Muscle of leg (tissue), 16 donors: ENCODE measurements at places on chromosomes 1 and 21. TPM values are rescaled to one million over a fixed set of nuclear protein-coding genes. Genes with fewer than 3 reads are reported as not detected.
A peak's percentile ranks its signal among the peaks of the same experiment; 100 is the strongest.

Gene TMEM82
- total RNA-seq, result not detected

- H3K4me1 ChIP-seq, result peaks cover 42% of the 10 kb centered on the region
- H3K4me3 ChIP-seq, result no peak overlapping the region
- no peaks in the 10 kb centered on the region for H3K36me3 ChIP-seq
- DNase-seq, result peak; percentile 63
- peak overlapping the region; percentile 47 for H3K27ac ChIP-seq
Observed at GRCh38 chr1:26999440-26999987, 6.0 kb downstream of the TRNP1 start.

DNA sequence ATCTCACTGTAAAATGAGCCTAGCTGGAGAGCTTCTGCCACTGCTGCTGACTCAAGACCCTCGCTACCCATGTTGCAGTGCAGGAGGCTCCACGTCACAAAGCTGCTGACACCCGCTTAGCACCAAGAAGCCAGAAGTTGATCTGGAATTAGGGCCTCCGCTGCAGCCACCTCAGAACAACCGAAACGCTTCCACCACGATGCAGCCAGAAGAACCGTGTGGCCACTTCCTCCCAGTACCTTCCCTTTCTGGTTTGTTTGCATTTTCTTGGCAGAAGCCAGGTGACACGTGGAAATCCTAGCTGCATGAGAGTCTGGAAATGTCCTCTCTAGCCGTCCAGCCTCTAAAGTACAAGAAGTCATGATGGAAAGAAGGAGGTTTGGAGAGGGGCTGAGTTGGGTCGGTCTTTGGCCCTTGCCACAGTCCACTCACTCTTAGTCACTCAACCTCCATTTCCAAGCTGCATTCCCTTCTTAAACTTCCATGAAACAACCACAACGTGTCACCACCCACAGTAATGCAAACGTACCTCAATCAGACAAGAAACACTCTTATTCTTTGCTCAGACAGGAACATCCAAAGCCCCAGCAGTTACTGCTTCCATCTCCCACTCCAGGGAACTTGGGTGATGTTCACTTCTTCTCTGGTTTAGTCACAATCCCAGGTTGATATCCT lies 10.0 kb upstream of the CDA start:
- H3K4me1 ChIP-seq, result no peaks in the 10 kb centered on the region
- H3K4me3 ChIP-seq, result no peak overlapping the region
- no peak overlapping the region for H3K27ac ChIP-seq
- H3K36me3 ChIP-seq, result no peaks in the 10 kb centered on the region

Gene DCST1
- not detected for total RNA-seq

DNA sequence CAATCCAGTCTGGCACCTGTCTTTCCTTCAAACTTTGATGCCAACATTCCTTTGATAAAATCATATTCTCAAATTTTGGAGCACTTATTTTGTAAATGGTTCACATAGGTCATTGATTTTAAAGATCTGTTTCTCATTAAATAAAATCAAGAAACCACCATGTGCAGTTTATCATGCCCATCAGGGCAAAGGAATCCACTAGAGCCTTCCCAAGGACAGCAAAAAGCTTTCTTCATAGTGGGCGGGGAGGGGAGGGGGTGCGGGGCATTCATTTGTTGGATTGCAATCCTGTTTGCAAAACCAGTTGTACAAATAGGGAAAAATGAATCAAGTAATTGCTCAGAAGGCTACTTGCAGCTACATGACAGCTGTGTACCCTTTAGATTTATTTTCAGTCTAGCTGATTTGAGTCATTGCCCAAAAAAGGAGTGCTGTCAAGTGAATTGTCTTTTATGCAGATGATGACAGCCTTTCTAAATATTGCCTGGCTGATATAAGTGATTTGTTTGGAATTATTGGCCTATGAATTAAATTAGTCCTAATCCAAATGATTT lies 23.0 kb downstream of the LRRC8B start:
- H3K4me3 ChIP-seq, result no peak overlapping the region
- H3K36me3 ChIP-seq, result no peaks in the 10 kb centered on the region

DNA sequence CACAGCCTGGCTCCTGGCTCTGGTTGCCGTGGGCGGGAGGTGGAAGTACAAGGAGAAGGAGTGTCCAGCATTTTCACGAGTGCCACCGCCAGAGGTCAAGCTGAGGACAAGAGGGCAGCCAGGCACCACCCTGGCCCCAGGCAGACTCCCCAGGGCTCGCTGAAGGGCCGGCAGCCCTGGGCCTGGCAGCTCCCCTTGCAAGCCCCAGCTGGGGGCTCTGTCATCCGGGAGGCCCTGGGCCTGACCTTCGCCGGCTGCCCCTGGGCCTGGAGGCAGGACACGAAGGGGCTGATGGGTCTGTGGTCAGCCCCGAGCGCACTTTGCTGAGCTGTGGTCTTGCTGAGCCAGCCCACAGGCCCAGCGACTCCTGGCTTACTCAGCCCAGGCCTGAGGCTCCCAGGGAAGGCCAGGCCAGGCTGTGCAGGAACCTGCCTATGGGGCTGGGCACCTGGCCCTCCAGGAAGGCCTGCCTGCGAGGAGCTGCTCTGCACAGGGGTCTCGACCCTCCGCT lies 74.8 kb downstream of the MORN1 start:
- H3K27ac ChIP-seq, result peak overlapping the region; percentile 97
- no peak for DNase-seq
- no peaks in the 10 kb centered on the region for H3K36me3 ChIP-seq

- peak overlapping the region; percentile 78 for H3K4me3 ChIP-seq
- H3K27me3 ChIP-seq, result peaks cover 14% of the 10 kb centered on the region
- DNase-seq, result peak; percentile 57
- H3K27ac ChIP-seq, result peak overlapping the region; percentile 92
- peaks cover 6% of the 10 kb centered on the region for H3K4me1 ChIP-seq
Observed at GRCh38 chr1:220528679-220529501, 954 bp downstream of the MARK1 start.

Gene PLCH2
- total RNA-seq, result 0.35 TPM

GRCh38 chr1:226009650-226010044 lies 10.5 kb upstream of the SDE2 start:
- no peak for DNase-seq
- no peaks in the 10 kb centered on the region for H3K27me3 ChIP-seq
- H3K4me3 ChIP-seq, result no peak overlapping the region
- no peaks in the 10 kb centered on the region for H3K36me3 ChIP-seq
- H3K27ac ChIP-seq, result no peak overlapping the region
- H3K4me1 ChIP-seq, result no peaks in the 10 kb centered on the region
